Stimulated activated CD4-positive, alpha-beta T cell treated with anti-CD3 and anti-CD28 coated beads, Interleukin-12 subunit alpha, Interleukin-12 subunit beta, amount 100 ng/mL, for 24 hours (primary cell): ENCODE measurements at places on chromosomes 4 and X.

- no peak for DNase-seq
Observed at GRCh38 chr4:145840162-145840768, 98.4 kb downstream of the ZNF827 start.

DNA sequence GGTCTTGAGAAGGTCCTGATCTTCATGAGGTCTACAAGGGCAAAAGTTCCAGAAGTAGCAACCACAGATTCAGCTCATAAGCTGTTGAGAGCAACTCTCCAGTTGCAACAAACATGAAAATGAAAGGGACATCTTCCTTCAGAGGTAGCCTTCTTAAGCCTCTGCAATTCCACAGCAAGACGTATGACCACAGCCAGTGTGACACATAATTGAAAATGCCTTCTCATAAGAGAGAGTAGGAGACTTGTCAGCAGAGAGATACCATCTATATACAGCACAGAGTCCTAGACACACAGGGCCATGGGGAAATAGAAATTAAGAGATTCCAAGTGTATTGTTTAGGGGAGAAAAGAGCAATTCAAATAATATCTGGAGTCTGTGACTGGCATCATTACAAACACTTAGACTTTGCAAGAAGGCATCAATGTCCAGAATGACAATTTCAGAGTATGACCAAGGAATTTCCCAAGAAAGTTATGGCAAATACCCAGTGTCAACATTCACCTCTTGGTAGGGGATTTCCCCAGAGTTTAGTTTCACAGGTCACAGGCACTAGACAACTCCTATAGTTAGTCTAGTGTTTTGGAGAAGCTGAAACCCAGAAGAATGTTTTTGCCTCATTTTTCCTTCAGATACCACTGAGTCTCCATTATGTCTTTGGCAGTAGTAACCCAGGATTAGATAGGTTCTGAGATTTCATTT lies 340.3 kb downstream of the ZNF674 start:
- no peak for DNase-seq

GRCh38 chrX:66012094-66012534 lies 27.8 kb downstream of the VSIG4 start:
- no peak for DNase-seq

DNA sequence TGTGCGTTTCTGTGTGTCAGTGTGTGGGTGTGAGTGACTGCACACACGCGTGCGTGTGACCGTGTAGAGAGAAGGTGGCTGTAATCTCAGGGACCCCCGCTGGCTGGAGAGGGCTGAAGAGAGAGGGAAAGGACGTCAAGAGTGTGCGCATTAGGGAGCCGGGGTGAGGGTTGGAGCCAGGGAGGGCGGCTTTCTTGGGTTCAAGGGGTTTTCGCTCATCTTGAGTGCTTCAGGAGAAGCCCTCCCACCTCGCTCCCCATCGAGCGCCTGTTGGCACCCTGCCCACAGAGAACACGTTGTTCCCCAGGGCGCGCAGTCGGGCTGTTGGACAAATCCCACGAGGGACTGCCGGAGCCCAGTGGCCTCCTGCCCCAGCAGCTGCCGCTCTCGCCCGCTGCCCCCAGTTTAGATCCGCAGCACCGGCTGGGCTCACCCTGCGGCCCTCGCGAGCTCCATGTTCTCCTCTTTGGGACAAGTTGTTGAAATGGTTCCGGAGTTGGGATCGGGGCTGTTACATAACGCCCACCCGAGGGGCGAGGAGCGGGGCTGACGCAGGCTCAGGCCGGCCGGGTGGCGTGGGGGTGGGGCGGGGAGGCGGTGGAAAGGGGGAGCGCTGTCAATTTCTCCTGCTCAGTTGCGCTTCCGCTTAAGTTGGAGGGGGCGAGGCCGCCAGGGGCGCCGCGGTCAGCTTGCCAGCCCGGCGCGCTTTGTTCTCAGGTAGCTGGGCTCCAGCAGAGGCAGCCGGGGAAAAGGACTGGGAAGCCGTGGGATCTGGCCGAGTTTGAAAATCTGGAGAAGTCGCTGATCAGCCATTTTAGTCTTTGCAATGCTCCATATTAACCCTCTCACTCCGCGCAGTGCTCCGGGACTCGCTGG lies 1.6 kb downstream of the GRIA2 start:
- no peak for DNase-seq

DNA sequence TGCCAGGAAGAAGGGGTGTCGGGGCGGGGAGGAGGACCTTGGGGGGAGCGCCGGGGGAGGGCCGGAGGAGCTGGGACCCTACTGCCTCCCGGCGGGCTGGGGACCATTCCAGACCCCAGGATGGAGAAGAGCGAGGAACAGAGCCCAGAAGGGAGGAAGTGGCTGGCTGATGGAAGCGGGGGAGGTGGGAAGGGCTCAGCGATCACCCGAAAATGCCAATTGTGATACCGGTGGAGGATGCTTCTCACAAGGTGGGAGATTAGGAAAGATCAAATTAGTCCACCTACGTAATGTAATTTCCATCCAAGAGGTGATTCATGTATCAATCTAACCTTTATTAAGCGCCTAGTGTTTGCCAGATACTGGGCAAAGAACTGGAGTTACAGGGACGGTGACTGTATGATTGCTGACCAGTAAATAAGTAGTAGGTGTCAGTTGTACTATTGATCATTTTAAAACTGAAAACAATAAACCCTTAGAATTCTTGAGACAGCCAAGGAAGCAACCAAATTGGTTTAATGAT lies 452 bp upstream of the RAI2 start:
- DNase-seq, result no peak

DNA sequence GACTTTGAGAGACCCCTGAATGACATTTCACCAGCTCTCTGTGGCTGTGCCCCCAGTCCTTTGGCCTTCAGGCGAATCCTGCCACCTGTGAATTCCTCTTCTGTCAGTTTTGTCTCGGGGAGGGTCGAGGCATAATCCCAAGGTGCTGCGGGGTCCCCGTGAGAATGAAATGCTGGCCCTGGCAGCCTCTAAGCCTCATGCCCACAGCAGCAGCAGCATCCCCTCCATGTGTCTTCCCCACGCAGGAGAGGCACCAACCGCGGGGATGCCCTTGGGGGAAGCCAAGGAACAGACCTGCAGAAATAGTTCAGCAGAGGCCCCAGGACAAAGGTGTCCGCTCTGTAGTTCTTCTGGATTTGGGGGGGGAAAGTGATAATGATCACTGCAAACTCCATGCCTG lies 104.8 kb downstream of the PHKA2 start:
- DNase-seq, result no peak

- DNase-seq, result no peak
Observed at GRCh38 chrX:87808576-87809243, 291.1 kb downstream of the KLHL4 start.

DNA sequence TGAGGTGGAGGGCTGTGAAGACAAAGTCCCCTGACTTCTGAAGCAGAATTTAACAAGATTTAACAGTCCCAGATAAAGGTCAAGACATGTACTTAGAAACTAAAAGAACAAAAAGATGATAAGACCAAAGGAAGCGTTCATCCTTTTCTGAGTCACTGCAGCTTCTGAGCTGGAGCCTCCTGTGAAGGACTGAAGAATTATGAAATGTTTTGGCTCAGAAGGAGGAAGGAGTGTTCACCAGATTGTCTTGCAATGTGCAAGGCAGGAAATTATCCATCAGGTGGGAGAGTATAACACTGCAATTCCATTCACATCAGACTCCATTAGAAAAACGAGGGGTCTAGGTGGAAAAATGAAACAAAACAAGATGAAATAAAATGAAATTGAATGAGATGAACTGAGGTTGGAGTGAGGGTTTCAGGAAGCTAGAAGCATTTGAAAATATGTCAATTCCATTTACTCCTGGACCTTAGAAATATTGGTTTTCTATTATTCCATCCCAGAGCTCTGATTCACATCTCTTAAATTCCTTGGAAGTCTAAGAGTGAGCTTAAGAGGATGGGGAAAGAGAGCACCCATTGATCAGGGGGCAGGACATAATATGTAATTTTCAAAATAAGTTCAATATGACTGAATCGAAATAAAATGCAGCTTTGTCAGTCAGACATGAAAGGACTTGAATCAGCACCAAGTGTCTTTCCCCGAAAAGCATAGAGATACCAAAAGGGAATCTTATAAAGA lies 186.1 kb upstream of the LNX1 start:
- DNase-seq, result no peak

- DNase-seq, result no peak
Observed at GRCh38 chrX:37745835-37746217, 34.0 kb upstream of the CYBB start.

DNA sequence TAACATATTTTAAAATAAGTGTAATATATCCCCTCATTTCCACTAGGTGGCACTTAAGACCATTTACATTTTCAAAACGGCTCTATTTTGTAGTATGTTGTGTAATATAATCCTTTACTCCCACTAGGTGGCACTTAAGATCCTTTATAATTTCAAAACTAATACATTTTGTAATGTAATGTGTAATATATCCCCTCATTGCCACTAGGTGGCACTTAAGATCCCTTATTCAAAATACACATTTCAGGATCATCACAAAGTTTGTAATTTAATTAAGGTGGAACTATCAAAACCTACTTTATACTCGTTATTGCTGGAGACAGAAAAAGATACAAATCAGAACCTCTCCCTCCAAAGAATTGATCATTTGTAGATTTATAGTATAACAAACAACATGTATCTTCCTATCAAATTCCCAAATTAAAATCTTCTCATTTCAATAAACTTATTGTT lies 132.5 kb downstream of the ARHGAP6 start:
- no peak for DNase-seq

DNA sequence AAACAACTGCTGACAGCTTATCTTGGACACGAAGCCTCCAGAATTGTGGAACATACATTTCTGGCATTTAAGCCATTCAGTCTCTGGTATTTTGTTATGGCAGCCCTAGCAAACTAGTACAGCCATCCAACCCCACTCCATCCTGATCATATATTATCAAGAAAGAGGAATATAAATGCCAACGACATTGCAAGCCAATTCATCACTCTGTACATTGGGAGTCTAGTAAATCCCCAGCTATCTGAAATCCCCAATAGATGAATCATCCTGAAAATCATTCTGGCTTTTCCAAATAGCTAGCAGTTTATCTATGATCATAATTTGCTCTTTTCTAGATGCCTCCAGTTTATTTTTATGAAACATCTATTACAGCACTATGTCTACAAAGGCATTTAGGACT lies 41.1 kb downstream of the FRMD7 start:
- DNase-seq, result no peak

GRCh38 chr4:127362686-127363085 lies 270.1 kb upstream of the INTU start:
- no peak for DNase-seq
